ENCODE measurements at places on chromosomes 4 and X.

DNA sequence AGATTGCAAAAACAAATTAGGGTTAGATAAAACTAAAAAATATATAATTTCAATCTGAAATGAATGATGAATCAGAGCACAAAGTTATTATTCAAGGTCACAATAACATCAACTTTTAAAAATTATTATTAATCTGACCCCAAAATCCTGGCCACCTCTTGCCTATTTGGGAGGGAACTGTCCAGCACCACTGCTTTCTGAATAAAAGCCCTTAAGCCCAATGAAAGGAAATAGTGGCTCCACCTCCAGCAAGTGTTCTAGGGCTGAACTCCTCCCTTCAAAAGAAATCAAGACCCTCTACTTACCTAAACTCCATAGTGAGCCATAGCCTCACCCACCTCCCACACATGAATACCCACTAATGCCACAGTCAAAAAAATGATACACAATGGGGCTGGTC lies 208.2 kb downstream of the PARM1 start:
- DNase-seq, result no peak

- DNase-seq, result no peak
These were observed 109.8 kb downstream of the DCTD start for GRCh38 chr4:182807346-182807745.

GRCh38 chr4:577499-578450 lies 1.7 kb upstream of the TMEM271 start:
- no peak for DNase-seq

- DNase-seq, result no peak
These were observed 41.6 kb upstream of the UGDH start for GRCh38 chr4:39568805-39569204.

DNA sequence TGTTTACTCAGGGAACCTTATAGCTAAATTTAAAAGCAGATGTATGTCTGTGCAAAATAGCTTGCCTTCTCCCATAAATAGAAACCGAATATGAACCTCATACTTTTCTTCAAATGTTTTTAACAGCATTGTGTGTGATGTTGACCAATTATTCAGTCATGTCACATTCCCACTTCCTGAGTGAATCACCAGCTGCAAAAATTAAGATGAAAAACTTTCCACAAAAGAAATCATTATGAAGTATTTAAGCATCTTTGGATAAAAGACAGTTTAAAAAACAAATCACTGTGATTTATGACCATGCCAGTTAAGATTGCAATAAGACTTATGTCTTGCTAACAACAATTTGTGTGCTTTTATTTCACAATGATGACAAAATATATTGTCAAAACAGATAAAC lies 220.1 kb downstream of the PDGFC start:
- DNase-seq, result no peak

GRCh38 chrX:13364230-13364857 lies 44.5 kb upstream of the ATXN3L start:
- no peak for DNase-seq

- no peak for DNase-seq
These were observed 170.5 kb downstream of the NAA11 start for GRCh38 chr4:79155336-79155735.

GRCh38 chr4:88880501-88881226 lies 176.3 kb downstream of the FAM13A start:
- no peak for DNase-seq

DNA sequence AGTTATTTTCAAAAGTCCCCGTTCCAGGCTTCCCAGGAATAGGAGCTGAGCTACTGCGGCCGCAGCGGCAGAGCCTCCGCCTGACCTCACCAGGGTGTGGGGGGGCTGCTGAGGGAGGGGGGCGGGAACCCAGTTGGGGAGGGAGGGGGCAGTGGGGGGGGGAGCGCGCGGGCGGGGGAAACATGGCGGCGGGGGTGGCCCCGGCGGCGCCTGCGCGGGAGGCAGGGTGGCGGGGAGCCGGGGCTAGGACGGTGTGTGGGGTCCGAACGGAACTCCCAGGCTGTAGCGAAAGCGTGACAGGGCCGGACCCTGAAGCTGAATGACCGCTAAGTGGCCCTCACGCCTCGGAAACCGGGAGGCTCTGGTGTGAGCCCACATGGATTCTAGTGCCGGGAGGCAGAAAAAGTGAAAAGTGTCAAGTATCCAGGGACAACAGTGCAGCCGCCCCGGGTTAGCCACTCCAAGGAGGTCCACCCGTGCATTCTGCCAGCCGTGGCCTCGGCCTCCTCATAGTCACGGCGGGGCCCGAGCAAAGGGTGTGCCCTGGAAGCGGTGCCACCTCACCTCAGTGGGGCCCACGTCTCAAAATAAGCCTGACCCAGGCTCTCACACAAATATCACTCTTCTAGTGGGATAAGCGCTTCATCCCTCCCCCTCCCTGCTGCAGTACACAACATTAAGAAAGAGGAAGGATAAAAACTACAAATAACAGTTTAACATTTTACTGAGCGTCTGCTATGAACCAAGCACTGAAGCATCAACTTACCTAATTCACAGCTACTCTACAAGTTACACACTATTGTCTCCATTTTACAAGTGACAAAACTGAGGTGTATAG lies at the start of gene KLHL13:
TSS of gene KLHL13 (minus strand) at position 98 of the 838 bp plus-strand sequence. CDS start 88,337 bp downstream, outside the sequence.
- DNase-seq, result peak; percentile 20

DNA sequence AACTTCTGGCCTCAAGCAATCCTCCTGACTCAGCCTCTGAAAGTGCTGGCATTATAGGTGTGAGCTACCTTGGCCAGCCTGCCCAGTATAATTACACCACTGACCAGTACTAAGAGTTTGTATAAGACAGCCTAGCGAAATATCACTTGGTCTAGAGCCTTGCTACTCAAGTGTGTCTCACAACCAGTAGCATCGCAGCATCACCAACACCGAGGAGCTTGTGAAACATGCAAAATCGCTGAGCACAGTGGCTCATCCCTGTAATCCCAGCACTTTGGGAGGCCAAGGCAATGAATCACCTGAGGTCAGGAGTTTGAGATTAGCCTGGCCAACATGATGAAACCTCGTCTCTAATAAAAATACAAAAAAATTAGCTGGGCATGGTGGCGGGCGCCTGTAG lies 102.0 kb upstream of the GATB start:
- DNase-seq, result no peak

DNA sequence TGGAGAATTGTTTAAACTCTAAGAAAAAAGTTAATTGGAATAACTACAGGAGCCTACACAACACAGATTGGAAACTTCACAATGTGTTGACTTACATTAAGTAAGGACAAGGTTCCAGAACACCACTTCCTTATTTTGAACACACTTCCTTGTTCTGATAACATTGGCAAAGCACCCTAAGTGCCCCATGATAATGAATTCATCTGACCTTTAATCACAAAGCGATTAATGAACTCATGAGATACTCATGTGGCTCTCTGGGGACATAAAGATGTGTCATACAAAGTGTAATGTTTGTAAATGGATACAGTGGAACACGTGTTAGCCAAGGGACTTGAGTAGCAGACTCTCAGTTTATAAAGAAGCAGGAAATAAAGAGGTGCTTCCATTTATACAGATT lies 69.0 kb upstream of the ATOH1 start:
- no peak for DNase-seq

DNA sequence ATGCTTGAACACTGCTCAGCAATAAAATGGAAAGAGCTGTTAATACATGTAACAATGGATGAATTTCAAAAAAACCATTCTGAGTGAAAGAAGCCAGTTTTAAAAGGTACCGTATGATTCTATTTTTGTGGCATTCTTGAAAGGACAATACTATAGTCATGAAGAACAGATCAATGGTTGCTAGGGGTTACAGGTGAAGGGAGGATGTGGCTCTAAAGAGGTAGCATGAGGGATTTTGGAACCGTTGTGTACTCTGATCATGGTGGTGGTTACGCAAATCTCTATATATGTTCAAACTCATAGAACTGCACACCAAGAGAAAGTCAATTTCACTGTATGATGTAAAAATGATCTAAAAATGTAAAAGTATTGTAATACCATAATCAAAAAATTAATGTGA lies 40.0 kb upstream of the CTAG2 start:
- no peak for DNase-seq

GRCh38 chr4:189787216-189788031 lies 153.2 kb upstream of the FRG1 start:
- no peak for DNase-seq

- no peak for DNase-seq
These were observed 109.6 kb downstream of the NHSL2 start for GRCh38 chrX:72020204-72020603.

- no peak for DNase-seq
These were observed 1639.3 kb downstream of the RPA4 start for GRCh38 chrX:98523026-98523425.

DNA sequence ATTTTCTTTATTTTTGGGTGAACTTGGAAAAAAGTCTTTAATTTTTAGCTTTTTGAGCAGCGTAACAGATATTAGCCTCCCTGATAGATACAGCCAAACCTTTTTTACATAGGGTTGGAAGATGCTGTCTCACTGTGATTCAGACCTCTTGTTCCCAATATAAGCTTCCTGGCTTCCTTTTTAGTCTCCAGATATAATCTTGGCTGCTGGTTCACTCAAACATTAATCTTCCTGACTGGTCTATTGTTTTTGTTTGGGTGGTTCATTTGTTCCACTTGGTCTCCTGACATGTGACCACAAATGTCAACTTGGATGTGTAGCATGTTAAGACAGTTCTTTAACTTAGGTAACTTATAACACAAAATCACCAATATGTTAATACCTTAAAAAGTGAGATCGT lies 23.0 kb downstream of the RPA4 start:
- DNase-seq, result no peak

- DNase-seq, result no peak
These were observed 158.2 kb upstream of the MAP3K15 start for GRCh38 chrX:19673375-19674040.
